Psoas muscle (tissue), 8 donors: ENCODE measurements at places on chromosomes 4 and X. TPM values are rescaled to one million over a fixed set of nuclear protein-coding genes. Genes with fewer than 3 reads are reported as not detected.

Gene HERC5
- 1.6 TPM for total RNA-seq

Gene TTC29
- not detected for total RNA-seq

Gene GASK1B
- 8.6 TPM for total RNA-seq

Gene CSAG1
- not detected for total RNA-seq

Gene ADAM29
- total RNA-seq, result not detected

Gene FGG
- not detected for total RNA-seq

Gene GABRG1
- total RNA-seq, result not detected

GRCh38 chr4:145231906-145232700, 51.7 kb upstream of the OTUD4 start:
- no peak for DNase-seq

DNA sequence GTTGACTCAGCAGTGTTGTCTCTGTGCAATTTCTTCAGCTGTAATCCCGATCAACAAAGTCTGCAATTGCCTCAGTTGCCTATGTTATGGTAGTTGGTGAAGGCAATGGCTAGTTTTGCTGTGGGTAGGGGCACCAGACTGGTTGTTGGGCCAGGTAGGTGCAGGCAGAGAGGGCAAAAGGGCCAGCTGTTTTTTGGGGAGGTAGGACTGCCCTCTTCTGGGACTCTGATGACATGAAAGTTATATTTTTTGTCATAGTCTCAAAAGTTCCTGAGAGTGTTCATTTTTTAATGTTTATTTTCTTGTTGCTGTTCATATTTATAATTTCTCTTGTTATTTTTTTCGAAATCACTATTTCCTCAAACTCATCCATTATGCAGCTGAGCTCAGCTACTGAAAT, 25.1 kb downstream of the DCAF12L2 start:
- no peak for DNase-seq

DNA sequence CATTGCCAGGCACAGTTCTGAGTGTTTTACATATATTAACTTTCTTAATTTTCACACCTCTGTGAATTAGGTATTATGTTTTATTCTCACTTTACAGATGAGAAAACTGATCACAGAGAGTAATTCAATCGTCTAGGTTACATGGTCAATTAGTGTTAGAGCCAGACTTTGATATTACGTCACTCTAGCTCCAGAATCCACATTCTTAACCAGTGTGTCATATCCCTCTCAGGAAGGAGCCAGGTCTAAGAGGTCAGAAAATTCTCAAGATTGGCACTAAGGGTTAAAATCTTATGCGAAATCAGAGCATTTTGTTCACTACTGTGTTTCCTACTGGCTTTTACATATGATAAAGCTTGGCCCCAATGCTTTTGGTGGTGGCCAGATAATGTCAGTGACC, 7.4 kb downstream of the DMP1 start:
- no peak for DNase-seq

GRCh38 chr4:153472122-153473037, 6.2 kb downstream of the TMEM131L start:
- no peak for DNase-seq

GRCh38 chr4:158186815-158187214, 14.0 kb upstream of the GASK1B start:
- DNase-seq, result no peak

DNA sequence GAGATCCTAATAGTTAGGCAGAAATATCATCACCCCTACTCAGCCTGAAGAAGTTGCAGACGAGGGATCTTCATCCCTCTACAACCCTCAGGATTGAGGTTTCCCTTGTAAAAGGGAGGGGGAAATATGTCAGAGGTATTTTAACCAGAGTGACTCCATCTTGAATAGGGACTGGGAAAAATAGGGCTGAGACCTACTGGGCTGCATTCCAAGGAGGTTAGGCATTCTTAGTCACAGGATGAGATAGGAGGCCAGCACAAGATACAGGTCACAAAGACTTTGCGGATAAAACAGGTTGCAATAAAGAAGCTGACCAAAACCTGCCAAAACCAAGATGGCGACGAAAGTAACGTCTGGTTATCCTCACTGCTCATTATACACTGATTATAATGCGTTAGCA, 17.5 kb downstream of the IL13RA2 start:
- no peak for DNase-seq

DNA sequence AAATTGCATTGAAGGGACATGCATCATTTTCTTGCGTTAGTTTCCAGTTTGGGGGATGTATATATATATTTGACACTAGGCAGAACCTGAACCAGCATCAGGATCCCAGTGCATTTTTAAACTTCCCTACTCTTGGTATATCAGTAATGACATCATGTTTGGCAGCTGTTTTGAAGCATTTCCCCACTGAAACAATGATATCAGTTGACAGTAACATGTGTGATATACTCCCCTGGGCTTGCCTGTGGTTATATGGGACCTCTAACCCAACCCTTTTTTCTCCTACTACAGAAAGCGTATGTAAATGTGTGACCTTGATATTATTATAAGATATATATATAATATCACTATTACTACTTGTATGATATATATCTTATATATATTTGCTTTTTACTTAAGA, 225.9 kb upstream of the CASK start:
- DNase-seq, result no peak

GRCh38 chr4:78213218-78213617, 156.1 kb downstream of the FRAS1 start:
- DNase-seq, result no peak

DNA sequence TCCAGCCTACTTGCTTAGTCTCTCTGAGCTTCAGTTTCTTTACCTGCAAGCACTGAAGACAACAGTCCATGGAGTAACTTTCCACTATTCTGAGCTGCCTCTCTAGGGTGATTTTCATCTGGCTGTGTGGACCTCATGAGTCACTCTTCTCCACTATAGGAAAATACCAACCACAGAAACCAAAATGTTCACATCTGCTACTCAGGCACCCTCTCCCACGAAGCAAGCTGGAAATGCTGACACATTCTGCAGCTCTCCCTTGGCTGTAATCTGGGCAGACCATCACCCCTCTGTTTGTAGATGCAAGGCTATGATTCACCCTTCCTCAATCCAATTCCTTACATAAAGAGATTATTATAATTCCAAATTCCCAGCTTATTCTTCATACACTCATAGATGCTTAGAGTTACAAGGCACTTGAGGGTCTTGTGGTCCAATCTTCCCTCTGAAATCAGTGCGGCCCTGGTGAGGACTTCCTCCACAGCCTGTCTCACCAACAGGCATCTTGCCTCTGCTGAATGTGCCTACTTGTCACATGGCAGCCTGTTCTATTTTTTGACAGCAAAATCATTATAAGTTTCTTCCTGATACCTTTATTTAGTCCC, 97.0 kb upstream of the LNX1 start:
- no peak for DNase-seq

DNA sequence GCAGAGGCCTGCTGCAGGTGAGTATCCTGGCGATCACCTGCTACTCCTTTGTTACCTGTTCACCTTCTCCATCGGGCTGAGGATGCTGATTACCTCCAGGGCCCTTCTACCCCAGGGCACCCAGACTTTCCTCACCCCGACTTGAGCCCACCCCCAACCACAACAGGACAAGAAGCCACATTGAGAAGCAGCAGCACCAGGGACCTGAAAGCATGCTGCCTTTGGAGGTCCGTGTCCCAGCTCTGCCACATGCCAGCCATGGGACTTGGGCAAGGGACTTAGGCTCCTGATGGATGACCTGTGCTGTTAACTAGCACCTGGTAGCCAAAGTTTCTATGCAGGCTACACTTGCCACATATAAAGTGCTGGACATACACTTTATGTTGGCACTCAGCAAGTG, 89.7 kb downstream of the CPZ start:
- DNase-seq, result no peak
